Fibroblast of gingiva (primary cell): ENCODE measurements at places on chromosomes 1 and 21.

- no peak for DNase-seq
Measured at GRCh38 chr1:87220993-87221392, 107.7 kb upstream of the LMO4 start.

- no peak for DNase-seq
Measured at GRCh38 chr1:52294580-52294979, 71.4 kb downstream of the CC2D1B start.

GRCh38 chr1:164953098-164953497, 394.1 kb downstream of the PBX1 start:
- no peak for DNase-seq

- no peak for DNase-seq
Measured at GRCh38 chr1:229146647-229147046, 124.3 kb upstream of the RAB4A start.

DNA sequence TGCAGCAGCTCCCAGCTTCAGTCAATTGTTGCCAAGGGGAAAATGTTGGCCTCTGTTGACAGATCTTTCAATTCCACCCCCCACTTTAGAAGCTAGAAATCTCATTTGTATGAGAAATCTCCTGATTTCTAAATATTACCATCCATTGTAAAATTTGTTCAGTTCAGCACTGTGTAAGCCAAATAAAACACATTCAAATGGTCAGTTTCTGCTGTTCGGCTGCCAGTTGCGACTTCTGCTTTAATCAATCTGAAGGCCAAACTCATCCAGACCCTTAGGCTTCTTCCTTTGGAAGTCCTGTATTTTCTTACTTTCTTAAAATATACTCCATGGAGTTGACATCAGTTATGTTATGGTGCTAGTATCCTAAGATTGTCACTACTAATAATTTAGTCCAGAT, 281.2 kb upstream of the ZRANB2 start:
- DNase-seq: no peak

- no peak for DNase-seq
Measured at GRCh38 chr1:248842781-248843331, 4.8 kb downstream of the ZNF672 start.

DNA sequence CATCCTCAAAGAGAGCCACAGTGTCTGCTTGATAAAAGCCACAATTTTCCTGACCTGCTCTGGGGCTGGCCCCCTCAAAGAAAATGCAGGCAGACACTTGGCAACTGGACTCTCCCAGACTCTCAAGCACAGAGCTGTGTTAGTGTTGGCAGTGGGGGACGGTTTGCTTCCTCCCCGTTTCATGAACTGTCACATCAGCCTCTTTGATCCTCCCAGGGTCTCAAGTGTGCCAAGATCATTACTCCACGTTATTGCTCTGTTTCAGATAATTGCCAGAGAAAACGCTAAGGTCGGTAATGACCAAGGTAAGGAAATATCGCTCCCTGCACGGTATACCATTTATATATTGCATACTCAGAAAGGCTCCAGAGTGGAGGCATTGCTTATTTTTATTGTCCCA, 138.8 kb downstream of the NTMT2 start:
- no peak for DNase-seq

- DNase-seq: no peak
Measured at GRCh38 chr1:22694172-22694571, 16.5 kb upstream of the EPHB2 start.

DNA sequence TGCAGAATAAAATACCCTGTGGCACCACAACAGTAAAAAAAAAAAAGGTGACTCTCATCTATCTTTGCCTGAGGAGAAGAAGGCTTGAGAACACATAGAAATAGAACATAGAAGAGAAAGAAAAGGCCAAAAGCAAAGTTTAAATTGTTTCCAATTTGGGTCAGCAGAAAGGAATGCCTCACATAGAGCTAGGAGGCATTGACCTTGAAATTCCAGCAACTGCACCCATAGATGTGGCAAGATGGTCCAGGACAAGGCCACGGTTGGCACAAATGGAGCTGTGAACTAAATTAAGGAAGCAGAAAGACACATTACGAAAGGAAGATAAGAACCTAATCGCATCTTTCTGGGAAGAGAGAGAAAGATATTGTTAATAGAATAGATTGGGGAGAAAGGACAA, 588.3 kb downstream of the LMO4 start:
- DNase-seq: peak; percentile 54

GRCh38 chr1:53552981-53553733, 94.0 kb downstream of the DMRTB1 start:
- DNase-seq: no peak

DNA sequence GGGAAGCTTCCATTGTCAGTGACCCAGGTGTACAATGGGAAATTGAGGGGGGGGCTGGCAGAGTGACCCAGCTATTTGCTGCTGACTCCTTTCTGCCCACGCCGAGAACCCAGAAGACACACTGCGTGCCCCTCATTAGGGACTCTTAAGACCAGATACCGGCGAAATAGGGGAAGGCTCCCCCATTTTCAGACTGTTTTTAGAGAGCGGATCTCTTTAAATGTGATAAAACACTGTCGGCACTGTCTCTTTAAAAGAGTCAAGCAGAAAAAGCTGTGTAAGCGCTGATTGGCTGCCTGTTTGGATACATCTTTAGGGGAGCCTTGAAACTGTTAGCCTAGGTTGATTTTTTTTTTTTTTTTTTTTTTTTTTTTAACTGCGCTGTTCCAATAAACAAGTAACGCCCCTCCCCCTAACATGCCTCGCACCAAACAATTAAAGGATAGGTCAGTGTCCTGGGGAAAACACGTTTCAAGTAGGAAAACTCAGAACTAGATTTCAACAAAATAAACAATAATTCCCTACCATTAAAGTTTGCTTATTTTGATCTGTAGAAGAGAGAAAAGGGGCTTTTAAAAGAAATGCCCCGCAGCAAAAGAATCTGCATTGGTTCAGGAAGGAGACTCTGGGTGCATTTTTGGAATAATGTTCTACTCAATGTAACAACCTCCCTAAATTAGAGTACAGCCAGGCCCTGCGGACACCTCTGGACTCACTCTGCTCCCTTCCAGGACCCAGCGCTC, 1.4 kb upstream of the SSBP3 start:
- peak; percentile 89 for DNase-seq

DNA sequence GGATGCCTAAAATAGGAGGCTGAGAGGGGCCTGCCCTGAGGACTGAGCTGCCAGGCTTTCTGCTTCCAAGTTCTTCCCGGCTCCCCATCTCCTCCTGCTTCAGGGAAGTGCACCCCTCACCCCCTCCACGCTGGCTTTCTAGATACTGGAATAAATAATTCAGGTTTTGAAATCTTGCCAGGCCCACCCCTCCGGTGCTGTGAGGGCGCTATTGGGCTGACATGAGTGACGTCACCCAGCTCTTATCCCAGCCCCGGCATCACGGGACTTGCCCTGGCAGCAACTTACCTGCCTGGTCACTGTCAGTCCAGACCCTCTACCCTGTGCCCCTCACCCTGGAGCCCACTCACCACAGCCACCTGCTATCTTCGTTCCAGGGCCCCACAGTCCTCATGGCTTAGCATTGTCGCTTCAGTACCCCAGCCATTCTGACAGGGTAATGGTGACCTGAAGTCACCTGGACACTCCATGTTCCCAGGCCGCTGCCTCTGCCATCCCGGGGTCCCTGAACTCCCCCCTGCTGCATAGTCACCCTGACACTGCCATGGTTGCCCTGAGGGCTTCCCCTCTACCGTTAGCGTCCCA, 819 bp upstream of the GPR3 start:
- no peak for DNase-seq

DNA sequence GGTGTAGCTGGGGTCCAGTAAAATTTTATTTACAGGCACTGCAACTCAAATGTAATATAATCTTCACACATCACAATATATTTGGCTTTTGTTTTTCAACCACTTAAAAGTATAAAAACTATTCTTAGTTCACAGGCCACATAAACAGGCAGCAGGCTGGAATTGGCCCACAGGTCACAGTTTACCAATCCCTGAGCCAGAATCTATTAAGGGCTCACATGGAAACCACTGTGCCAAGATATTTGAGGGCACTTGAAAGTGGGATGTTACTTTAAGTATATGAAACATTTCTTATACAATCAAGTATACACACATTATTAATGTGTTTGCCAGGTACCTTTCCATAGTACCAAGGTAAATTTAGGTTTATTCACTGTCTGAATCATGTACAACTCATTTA, 71.9 kb upstream of the PRDX6 start:
- DNase-seq: peak; percentile 7

DNA sequence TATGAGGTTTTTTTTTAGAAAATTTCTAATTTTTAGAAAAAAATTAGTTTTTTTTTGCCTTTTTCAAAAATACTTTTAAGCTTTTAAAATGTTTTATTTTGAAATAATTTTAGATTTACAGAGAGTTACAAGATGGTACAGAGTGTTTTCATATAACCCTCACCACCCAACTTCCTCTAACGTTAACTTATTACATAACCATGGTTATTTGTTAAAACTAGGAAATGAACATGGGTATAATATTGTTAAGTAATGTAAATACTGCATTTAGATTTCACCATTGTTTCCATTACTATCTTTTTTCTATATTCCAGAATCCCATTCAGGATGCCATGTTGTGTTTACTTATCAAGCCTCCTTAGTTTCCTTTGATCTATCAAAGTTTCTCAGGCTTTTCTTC, 45.2 kb upstream of the ST6GALNAC3 start:
- DNase-seq: no peak

DNA sequence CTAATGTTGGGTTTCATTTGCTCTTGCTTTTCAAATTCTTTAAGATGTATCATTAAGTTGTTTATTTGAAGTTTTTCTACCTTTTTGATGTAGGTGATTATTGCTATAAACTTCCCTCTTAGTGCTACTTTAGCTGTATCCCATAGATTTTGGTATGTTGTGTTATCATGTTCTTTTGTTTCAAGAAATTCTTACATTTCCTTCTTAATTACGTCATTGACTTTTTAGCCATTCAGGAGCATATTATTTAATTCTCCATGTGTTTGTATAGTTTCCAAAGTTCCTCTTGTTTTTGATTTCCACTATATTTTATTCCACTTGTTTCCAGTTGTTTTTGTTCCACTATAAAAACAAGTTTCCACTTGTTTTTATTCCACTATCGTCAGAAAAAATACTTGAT, 15.0 kb downstream of the GPR88 start:
- no peak for DNase-seq

DNA sequence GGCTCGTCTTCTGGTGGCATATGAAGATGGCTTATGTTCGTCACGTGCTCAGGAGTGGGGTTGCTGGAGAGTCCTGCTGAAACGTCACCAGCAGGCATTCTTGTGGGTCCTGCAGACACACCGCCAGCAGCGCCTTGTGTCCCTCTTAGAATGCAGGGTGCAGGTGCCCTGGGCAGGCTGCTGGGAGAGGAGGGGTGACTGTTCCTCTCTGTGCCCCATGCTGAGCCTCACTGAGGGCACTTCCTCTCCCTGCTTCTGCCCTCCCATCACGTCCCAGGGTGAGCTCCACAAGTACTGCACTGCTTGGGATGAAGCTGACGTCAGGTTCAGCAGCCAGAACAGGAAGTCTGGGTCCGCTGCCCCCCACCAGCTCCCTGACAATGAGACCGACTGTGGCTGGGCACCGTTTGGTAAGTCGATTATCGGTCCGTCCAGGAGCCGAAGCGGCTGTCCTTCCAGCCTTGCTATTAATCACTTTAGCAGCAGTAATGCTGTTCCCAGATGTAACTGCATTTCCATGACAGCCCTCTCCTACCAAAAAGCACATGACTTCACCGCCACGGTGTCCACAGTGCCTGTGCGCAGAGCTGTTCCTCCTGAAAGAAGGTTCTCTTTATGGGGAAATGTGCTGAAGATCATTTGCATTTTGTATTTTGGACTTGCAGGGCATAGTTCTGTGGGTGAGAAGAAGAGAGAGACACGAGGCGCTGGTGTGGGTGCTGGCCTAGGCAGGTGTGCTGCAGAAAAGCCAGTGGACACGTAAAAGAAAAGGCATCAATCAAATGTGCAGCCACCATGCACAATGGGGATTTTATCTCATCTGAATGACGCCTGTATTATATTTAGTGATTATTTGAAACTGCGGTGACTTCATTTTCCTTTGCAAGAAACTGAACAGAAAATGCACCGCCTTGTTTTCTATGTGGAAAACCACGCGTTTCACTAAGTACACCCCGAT, 21.0 kb downstream of the SLC37A1 start:
- DNase-seq: no peak

- DNase-seq: peak; percentile 92
Measured at GRCh38 chr1:37807555-37808368, at the start of the genes C1orf122 and YRDC. TSS of gene C1orf122 (plus strand) at chr1:37807790. CDS start at chr1:37808405, 615 bp downstream. TSS of gene YRDC (minus strand) at chr1:37808208. CDS start at chr1:37808180, 28 bp downstream.

- no peak for DNase-seq
Measured at GRCh38 chr21:39034590-39035536, 148.4 kb downstream of the PSMG1 start.

DNA sequence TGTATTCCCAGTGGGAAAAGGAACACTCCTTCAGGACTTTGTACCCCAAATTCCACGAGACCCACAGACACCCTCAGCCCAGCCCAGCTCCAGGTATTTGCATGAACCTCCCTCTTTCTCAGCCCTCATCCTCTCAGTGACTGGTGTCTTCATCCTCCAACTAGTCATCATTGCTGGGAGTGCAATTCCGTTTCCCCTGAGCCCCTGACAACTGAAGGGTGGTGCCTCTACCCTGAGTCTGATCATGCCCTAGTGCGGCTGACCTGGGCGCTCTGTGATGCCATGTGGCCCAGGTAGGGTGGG, 3.8 kb upstream of the ZNF692 start:
- no peak for DNase-seq

GRCh38 chr1:201275253-201275666, 8.0 kb upstream of the PKP1 start:
- DNase-seq: peak; percentile 59

DNA sequence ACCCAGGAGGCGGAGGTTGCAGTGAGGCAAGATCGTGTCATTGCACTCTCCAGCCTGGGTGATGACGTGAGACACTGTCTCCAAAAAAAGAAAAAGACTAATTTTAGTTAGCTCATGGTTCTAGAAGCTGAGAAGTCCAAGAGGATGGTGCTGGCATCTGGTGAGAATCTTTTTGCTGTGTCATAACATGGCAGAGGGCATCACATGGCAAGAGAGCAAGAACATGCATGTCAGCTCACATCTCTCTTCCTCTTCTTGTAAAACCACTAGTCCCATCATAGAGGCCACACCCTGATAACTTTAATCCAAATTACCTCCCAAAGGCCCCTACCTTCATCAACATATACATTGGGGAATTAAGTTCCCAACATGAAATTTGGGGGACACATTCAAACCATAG, 13.8 kb upstream of the CNN3 start:
- DNase-seq: no peak

DNA sequence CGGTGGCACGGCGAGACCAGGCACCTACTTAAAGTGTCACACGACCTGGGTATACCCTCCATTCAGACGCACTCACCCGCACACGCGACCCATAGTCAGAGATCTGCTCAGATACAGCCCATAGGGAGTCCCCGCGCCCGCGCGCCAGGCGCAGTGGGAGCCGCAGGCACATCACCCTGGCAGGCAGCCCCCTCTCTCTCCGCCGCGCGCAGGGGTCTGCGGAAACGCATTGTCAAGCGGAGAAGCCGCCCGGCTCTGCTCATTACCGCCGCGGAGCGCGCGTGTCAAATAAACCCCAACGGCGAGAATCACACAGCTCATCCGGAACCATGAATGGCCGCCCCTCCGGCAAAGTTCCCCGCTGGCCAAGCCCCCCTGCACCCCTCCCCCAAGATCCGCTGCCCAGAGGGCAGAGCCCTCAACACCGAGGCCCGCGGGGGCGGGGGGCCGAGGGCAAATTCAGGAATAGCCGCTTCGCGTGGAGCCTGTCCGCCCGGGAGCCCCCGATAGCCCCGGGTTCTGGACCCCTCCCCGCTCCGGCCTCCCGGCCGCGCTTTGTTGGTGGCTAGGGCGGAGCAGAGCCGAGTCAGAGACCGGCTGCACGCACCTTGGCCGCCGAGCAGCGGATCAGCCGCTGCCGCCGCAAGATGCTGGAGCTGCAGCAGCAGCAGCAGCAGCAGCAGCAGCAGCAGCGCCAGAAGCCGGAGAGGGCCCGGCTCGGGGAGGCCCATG, 522 bp downstream of the LRP8 start:
- DNase-seq: peak; percentile 14

GRCh38 chr1:19430121-19431068, 54.9 kb downstream of the CAPZB start:
- no peak for DNase-seq
